ENCODE measurements at places on chromosomes 7 and 10. TPM values are rescaled to one million over a fixed set of nuclear protein-coding genes. Genes with fewer than 3 reads are reported as not detected.

- no peaks in the 10 kb centered on the region for H3K4me1 ChIP-seq
- no peaks in the 10 kb centered on the region for H3K27me3 ChIP-seq
- H3K27ac ChIP-seq: no peak overlapping the region
- no peak for DNase-seq
- no peaks in the 10 kb centered on the region for H3K36me3 ChIP-seq
- no peak overlapping the region for H3K4me3 ChIP-seq
Observed at GRCh38 chr7:157444011-157444842, 107.4 kb downstream of the DNAJB6 start.

DNA sequence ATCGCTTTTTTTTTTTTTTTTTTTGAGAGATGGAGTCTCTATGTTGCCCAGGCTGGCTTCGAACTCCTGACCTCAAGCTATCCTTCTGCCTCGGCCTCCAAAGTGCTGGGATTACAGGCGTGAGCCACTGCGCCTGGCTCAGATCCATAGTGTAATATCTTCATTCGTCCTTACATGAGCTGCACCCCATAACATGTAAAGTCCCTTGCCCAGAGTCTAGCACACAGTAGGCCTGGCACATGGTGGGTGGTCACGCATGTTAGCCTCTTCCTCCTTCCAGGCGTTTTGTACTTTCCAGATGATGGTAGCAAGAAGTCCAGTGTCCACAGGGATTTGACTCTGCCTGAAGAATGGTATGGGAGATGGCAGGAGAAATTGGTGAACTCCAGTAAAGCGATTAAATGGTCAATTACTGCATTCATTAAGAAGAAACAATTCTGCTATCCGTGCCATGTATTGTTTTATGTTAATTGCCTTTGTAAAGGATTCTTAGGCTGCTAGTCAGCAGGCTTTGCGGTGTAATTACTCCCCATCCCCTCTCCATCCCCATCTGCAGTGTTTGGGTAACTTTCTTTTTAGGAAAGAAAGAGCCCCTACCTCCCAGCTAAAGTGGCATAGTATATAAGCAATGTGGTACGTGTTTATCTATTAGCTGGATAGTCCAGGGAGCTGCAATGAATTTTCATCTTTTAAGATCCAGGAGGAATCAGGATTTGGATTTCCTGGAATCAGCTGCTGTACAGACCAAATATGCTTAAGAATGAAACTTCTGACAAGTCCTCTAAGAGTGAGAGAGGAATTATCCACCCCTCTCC lies 1.2 kb downstream of the TPST1 start:
- no peak for DNase-seq
- peak overlapping the region; percentile 26 for H3K4me3 ChIP-seq
- peaks cover 29% of the 10 kb centered on the region for H3K27me3 ChIP-seq
- H3K4me1 ChIP-seq: peaks cover 15% of the 10 kb centered on the region

DNA sequence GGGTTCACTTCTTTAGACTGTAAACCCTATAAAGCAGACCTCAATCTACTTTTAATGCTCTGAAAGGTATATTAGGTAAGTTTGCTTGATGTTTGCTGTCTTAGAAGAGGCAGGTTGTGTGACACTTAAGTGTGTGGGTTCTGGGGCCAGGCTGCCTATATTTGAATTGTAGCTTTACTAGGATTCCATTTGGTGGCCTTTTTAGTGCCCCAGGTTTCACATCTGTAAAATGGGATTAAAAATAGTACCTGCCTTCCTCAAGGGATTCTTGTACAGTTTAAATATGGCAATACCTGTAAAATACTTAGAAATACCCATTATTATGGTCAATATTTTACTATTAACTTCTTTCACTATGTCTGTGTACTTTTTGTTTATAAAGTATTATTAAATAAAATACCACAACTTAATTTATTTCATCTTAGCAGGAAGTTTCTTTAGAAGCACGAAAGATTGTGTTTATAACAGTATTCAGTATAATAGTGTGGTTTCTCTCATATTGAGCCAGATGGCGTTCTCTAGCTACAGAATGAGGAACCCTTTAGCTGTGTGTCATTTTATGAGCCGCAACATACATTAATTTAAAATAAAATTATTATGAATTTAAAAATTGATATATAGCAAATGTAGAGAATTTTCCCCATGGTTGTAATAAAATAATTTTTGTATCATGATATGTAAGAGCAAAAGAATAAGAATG lies 94.2 kb downstream of the CDK14 start:
- no peaks in the 10 kb centered on the region for H3K27me3 ChIP-seq
- H3K36me3 ChIP-seq: no peaks in the 10 kb centered on the region
- no peaks in the 10 kb centered on the region for H3K4me1 ChIP-seq
- no peak for DNase-seq
- no peak overlapping the region for H3K4me3 ChIP-seq

- H3K27me3 ChIP-seq: no peaks in the 10 kb centered on the region
- no peak overlapping the region for H3K4me3 ChIP-seq
- no peak for DNase-seq
- H3K36me3 ChIP-seq: no peaks in the 10 kb centered on the region
Observed at GRCh38 chr7:24425664-24426063, 141.7 kb downstream of the NPY start.

The HMX3 gene
- not detected for total RNA-seq

All from CD4-positive, CD25-positive, alpha-beta regulatory T cell (primary cell).